Inflammatory macrophage (primary cell): ENCODE measurements at places on chromosomes 12 and 14.

- DNase-seq: peak; percentile 24
Measured at GRCh38 chr12:119115296-119115905, 63.3 kb upstream of the HSPB8 start.

GRCh38 chr12:65364046-65364445 lies 85.6 kb downstream of the MSRB3 start:
- no peak for DNase-seq

- no peak for DNase-seq
Measured at GRCh38 chr12:22230280-22230794, 104.2 kb downstream of the ST8SIA1 start.

- DNase-seq: no peak
Measured at GRCh38 chr12:100675432-100675831, 101.9 kb downstream of the GAS2L3 start.

DNA sequence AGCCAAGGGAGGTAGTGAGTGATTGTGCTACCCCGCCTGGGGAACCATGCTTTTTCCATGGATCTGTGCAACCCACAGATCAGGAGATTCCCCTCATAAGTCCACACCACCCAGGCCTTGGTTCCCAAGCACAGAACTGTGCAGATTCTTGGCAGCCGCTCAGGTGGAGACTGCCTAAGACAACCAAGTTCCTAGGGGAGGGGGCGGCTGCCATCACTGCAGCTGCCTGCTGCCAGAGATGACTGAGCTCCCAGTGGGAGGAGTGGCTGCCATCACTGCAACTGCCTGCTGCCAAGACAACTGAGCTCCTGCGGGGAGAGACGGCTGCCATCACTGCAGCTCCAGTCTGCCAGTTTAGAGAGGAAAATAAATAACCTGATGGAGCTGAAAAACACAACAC lies 138.3 kb upstream of the GARIN2 start:
- no peak for DNase-seq

DNA sequence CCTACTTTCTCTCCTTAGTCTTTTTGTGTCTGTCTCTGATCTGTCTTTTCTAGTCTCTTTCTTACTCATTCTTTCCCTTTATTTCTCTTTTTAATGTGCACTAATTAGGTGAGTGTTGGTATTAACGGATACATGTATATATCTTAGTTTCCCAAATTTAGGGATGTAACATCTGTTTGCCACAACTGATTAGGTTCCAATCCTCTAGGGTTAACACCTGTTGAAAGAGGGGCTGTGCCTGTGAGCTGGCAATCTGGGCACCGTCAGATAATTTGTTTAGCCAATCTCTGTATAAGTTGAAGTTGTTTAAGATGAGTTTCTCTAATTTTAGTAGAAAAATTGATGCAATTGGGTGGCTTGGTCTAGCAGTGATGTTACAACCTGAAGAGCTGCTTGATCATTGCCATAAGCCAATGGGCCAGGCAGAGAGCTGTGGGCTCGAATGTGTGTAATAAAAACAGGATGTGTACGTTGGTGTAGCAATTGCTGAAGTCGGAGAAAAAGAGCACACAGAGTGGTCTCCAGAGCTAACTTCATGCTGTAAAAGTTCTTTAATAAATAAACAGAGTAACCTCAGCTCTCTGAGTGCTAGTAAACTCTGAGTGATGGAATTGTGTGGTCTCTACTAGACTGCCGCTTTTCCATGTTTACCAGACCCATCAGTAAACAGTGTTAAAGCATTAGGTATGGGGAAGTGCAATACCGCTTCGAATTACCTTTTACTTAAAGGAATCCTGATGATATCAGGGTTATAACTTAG lies 18.3 kb upstream of the LYZ start:
- peak; percentile 81 for DNase-seq

GRCh38 chr14:102363182-102363943 lies 622 bp downstream of the TECPR2 start:
- DNase-seq: no peak

DNA sequence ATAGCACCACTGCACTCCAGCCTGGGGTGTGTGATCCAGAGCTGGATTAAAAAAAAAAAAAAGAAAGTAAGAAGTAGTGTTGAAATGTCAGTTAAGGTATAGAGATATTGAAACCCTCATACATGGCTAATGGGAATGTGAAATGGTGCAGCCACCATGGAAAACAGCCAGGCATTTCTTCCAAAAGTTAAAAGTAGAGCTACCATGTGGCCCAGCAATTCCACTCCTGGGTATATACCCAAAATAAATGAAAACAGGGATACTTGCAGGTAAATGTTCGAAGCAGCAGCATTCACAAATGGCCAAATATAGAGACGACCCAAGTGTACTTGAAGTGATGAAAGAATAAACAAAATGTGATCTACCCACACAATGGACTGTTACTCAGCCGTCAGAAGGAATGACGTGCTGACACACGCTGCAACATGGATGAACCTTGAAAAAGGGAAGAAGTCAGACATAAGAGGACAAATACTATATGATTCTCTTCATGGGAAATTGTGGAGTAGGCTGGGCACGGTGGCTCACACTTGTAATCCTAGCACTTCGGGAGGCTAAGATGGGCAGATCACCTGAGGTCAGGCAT lies 15.2 kb downstream of the IL31 start:
- no peak for DNase-seq

- DNase-seq: no peak
Measured at GRCh38 chr12:32705783-32706182, 26.7 kb downstream of the DNM1L start.

DNA sequence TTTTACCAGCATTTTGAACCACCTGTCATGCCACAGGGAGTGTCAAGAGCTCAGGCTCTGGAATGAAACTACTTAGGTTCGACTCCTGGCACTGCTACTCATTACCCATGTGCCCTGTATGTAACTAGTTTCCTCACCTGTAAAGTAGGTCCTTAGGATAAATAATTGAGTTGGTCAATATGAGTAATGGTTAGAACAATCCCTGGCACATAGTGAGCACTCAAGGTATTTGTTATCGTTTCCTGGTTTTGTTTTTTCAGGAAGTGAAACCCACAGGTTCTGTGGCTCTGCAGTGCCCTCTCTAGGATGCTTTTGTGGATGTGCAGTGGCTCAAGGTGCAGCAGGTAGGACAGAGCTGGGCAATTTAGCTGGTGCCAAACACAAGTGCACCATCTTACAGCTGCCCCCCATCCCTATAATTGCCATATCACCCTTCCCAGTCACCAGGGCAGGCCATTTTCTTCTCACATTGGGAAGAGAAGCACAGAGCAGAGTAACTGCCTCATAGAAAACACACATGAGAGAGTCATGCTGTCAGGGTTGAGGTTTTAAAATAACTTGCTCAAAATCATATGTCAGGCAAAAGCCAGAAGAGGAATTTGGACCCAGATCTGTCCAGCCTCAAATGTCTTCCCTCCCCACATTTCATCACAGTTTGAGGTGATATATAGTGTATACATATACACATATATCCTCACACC lies 297.5 kb downstream of the RPAP3 start:
- no peak for DNase-seq

DNA sequence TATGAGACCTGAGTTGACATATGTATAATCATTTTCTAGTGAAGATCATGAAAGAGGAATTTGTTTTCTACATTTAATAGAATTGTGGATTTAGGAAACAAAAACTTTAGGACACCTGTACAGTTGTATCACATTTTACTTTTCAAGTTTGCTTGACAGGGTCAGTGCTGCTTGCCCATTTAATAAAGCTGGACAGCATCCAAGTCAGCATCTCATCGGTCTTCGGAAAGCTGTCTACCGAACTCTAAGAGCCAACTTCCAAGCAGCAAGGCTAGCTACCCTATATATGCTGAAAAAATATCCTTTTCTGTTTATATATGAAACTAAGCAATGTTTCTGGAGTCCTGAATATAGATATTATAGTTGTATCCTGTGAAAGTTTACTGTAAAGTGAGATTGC lies 52.3 kb downstream of the VEZT start:
- no peak for DNase-seq

DNA sequence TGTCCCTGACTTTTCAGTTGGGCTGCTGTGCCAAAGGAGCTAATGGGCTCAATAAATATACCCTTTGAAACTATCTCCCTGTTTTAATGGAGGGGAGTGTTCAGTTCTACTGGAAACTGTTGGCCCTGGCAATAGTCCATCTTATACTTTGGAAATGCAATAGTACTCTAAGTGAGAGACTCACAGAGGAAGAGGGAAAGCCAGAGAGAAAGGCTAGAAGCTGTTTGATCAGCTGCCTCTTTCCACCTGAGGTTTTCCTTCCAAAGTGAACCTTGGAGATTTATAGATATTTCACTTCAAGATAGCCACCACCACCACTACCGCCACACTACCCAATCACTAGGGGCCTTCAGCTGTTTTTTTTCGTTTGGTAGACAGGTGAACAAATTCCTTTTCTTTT lies 93.6 kb upstream of the CCDC91 start:
- no peak for DNase-seq
